Skin of body (tissue), 3 donors: ENCODE measurements at places on chromosomes 7 and 10. TPM values are rescaled to one million over a fixed set of nuclear protein-coding genes. Genes with fewer than 3 reads are reported as not detected.

ITPRID1 gene
- 1.8 TPM for total RNA-seq

C10orf53 gene
- total RNA-seq = not detected

ADIRF gene
- total RNA-seq = 69.2 TPM

GALNT11 gene
- 43.7 TPM for total RNA-seq

LRRD1 gene
- 0.30 TPM for total RNA-seq

ADAM12 gene
- total RNA-seq = 22.8 TPM
